ENCODE measurements at places on chromosomes 7 and 10.

GRCh38 chr10:11789306-11789705, 33.9 kb upstream of the PROSER2 start:
- no peak for DNase-seq

DNA sequence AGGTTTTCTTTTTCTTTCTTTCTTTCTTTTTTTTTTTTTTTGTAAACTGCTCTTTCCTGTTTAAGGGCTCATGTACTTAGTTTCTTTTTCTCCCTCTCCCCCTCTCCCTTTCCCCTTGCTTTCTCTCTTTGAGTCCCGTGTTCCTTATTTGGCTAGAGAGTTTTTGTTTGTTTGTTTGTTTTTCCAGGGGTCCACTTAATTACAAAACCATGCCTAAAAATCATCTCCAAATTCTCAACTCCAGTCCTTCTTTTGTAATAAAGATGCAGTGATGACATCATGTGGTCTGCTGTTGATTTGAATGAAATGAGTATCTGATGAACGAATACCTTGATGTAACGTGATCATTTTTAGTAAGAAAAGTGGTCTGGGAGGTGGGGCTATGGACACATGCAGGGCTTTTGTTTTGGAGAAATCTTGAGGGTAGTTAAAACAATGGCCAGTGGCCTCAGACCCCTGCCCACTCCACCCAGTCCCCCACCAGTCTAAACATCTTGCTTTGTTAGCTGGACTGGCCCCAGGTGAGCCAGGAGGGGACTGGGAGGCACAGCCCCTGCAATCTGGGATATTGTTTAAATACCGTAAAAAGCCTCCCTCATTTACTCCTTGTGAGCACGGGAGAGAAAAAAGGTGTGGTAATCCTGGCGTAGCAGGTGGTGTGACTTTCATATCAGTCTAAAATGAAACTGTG, 165.7 kb downstream of the LRMDA start:
- no peak for DNase-seq

GRCh38 chr7:122343601-122344302, 39.2 kb upstream of the FEZF1 start:
- DNase-seq: no peak

- DNase-seq: no peak
Observed at GRCh38 chr7:156667110-156667426, 26.5 kb downstream of the RNF32 start.

DNA sequence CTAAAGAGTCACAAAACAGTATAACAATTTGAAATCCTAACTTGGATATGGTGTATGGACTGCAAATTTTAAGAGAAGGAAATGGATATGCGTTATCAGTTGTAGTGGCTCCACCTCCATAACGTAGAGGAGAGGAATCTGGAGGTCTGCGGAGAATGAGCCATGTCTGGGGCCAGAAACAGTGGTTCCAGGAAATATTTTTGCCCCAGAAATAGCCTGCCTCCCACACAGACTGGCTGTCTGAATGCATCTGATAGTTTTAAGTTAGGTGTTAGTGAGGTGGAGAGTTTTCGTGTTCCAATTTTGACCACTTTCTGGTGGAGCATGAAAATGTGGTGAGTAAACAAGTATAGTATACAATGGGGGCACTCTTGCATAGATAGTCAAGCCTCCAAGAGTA, 1.6 kb downstream of the PHTF2 start:
- DNase-seq: no peak

- no peak for DNase-seq
Observed at GRCh38 chr10:12799144-12799543, 202.4 kb downstream of the CCDC3 start.

- no peak for DNase-seq
Observed at GRCh38 chr10:59397961-59398360, 35.6 kb upstream of the FAM13C start.

DNA sequence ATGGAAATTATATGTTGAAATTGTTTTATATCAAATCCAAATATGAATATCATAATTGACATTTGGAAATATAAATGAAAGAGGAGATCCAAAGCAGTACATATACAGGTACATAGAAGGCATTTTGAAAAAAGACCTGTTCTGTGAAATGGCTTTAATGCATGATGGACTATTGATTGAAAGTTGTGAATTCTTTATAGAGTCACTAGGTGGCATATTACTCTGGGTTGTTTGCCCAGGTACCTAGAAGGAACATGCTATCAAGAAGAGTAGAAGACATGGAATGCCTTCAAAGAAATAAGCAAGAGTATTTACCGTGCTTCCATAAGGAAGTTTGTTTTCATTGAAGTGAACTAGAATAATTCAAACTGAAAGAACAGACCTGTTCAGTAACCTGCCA, 160.0 kb upstream of the ANK3 start:
- DNase-seq: peak; percentile 21

GRCh38 chr7:68752485-68753178, 845.6 kb upstream of the AUTS2 start:
- no peak for DNase-seq

DNA sequence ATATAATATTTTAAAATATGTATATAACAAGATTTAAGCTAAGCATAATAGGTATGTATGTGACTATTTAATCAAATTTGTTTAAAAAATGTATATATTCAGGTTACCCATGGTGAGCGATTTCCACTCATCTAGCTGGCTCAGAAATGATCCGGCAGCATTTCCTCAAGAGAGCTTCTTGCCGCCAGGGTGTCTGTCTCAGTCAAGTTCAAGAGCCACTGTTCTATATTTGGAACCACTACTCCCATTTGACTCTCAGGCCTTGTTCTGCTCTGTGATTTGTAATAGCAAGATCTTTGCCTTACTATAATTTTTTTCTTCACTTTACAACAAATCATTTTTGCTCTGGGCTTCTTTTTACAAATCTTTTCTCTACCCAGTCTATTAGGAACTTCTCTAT, 48.7 kb upstream of the CNTNAP2 start:
- DNase-seq: no peak

DNA sequence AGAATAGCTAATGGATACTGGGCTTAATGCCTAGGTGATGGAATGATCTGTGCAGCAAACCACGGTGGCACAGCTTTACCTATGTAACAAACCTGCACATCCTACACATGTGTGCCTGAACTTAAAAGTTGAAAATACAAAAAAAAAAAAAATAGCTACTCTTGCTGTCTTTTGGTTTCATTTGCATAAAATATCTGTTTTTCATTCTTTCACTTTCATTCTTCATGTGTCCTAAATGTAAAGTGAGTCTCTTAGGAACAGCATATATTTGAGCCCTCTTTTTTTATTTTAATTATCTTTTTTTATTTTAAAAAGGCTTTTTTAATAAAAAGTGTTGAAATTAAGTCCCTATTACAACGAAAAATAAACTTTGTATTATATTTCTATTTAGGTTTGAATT, 836.1 kb upstream of the KCND2 start:
- no peak for DNase-seq

DNA sequence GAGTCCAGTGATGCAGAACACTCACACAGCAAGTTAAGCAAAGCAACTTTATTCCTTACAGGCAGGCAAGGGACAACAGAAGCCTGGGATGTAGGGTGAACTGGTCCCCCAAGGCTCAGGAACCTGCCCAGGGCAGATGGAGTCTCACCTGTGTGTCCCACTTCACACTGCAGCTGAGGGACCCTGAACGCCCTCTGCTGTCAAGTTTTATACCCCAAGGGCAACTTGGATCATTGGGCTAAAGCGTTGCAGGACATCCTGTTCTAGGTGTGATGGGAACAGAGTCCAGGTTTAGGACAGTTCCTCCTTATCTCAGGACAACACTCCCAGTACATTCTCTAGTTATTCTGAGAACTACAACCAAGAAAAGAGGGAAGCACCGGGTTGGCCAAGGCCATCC, 49.5 kb upstream of the ZNF746 start:
- no peak for DNase-seq

DNA sequence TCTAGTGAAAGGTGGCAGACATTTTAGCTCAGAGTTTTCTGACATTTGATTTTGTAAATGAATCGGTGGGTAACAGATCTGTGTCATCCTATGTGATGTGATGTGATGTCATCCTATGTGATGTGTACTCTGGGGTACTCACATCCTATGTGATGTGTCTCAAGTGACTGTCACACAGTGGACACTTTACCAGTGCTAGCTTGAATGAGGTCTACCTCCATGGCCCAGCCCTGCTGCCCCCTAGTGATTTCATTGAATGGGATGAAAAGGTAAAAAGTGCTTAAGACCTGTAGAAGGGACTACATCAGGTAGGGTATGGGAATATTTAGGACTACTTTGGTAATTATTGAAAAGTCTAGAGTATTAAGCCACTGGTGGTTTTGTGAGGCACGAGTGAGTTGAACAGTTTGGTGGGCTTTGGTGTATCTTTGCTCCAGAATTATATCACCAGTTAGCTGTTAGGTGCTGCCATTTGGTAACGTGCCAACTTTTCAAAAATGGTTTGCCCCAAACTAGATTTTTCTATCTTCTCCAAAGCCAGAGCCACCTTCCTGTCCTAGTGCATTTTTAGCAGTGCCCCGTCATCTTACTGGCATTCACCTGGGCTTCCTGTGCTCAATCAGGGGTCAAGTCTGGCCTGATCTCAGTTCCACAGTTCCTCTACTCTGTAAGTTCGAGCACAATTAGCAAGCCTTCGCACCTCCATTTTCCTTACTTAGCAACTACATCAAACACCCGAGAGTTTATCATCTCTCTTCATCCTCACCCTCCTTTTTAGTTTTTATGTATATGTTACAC, 9.7 kb downstream of the EIF4H start:
- DNase-seq: no peak

- DNase-seq: no peak
Observed at GRCh38 chr10:101002456-101002855, 2.8 kb downstream of the LZTS2 start.

GRCh38 chr10:132728321-132728720, 57.6 kb downstream of the NKX6-2 start:
- no peak for DNase-seq

Measured in right renal cortex interstitium (tissue), 3 donors.